MV-4-11 (cell line): ENCODE measurements at places on chromosomes 7 and 10.

- DNase-seq: no peak
These were observed 29.4 kb upstream of the RET start for GRCh38 chr10:43047288-43047970.

DNA sequence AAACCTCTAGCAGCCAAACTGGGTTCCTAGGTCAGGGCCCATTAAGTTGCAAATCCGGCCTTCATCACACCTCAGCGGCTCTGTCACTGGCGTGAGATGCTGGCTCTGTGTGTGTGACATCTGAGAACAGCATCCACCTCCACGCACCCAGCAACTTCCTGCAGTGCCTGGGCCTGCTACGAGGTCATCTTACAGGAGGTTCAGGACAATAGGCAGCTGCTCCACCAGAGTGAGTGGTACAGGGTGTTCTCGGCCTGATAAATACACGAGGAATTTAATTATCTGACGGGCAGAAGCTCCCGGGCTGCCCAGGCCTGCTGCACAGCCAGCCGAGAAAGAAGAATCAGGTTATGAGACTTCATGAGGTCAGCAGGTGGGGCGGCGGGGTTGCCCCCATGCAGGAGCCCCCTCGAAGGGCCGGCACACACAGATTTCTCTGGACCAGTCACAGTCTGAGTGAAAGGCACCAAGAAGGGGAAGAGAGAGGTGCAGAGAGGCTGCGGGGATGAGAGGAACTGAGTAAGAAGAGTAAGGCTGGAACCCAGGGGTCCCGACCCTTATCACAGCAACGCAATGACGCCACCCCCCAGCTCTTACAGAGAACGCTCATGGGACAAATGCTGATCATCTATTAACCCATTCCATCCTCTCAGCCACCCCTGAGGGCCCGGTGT is 49.3 kb downstream of the CALML3 start:
- no peak for DNase-seq

DNA sequence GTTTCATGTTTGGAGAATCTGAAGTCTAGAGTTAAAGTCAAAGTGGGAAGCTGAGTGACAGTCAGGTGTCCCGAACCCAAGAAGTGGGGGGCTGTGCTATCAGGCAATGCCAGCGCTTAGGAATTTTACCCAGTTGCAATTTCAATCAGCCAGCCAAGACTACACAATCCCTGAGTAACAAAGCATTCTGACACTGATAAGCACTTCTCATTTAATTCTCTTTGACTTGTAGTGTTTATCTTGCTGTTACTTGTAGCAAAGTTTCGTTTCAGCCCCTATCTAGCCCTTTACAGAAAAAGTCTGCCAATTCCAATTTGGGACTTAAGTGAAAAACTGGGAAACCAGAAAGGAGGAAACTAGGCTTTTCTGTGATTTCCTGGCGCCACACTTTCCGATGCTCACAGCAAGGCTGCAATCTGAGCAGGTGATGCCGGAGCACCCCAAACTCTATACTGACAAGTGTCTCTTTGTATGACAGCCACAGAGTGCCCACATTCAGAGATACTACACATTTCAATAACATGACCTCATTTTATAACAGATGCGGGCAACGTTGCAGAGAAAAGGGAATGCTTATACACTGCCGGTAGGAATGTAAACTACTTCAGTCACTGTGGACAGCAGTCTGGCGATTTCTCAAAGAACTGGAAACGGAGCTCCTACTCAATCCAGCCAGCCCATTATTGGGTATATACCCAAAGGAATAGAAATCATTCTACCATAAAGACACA is 61.0 kb downstream of the ITIH5 start:
- DNase-seq: no peak

- DNase-seq: no peak
These were observed 35.3 kb downstream of the MET start for GRCh38 chr7:116707289-116707688.

- DNase-seq: no peak
These were observed 14.7 kb downstream of the CHST15 start for GRCh38 chr10:124078714-124079113.
